ENCODE measurements at places on chromosomes 5 and 9.
A peak's percentile ranks its signal among the peaks of the same experiment; 100 is the strongest.

- no peak for DNase-seq
Observed at GRCh38 chr9:124251605-124252378, 6.0 kb upstream of the NEK6 start.

DNA sequence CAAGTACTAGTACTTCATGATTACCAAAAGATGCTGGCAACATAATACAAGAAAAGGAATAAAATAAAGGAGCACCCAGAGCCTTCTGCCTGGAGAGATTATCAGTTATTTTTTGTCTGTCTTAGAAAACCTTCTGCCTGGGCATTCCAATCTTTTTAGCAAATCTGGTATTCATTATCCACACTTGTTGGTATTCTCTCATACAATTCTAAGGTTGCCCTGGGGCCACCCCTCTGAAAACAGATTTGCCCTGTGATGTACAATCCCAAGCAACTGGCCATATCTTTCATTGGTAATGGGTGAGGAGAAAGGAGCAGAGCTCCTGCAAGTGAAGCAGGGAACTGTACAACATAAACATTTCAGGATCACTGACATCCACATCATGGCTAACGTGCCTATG is 47.8 kb downstream of the WDR41 start:
- no peak for DNase-seq

DNA sequence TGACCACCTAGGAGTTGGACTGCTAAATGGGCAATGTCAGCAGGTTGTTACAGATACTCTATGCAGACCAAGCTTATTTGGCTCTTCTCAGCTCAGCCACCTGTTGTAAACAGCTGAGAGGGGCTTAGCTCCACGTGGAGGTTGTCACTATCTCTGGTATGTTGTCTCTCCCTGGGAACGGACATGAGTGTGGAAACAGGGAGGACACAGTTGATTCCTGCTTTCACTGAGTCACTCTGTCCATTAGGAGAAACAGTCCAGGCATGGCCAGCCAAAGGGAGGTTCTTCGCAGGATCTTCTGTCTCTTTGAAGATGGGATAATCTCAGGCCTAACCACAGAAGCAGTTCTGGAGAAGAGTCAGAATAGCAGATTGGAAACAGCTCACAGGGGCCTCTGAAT is 121.2 kb downstream of the PALM2AKAP2 start:
- DNase-seq, result no peak

DNA sequence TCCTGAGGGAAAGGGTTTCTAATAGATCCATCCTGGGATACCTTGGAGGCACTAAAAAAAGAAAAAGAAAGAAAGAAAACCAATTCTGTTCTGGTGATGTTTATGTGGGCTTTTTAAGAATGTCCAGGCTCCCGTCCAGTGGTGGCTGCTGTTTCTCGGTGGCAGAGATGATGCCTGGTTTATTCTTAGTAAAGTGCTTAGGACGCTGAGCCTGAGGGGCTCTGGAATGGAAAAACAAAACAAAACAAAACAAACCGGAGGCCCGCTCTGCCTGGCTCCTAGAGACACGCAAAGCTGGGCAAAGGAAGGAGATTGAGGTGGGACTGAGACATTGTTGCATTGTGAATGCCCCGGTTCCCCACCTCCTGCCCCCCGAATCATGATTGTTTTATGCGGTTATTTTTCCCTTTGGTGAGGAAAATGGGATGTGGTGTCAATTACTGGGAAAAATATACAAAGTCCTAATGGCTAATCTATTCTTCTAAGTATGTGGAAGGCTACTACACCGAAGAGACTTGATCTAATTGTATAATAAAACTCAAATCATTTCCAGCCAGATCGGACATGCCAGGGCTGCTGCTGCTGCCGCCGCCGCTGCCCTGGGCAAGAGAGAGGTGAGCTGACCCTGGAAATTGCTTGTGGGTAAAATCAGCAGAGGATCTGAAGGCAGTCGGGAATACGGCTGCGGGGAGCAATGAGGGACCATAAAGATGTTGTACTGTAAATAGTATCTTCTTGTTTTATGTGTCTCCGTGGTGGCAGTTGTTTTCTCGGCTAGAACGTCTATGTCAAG is 644.9 kb downstream of the CCDC171 start:
- no peak for DNase-seq

DNA sequence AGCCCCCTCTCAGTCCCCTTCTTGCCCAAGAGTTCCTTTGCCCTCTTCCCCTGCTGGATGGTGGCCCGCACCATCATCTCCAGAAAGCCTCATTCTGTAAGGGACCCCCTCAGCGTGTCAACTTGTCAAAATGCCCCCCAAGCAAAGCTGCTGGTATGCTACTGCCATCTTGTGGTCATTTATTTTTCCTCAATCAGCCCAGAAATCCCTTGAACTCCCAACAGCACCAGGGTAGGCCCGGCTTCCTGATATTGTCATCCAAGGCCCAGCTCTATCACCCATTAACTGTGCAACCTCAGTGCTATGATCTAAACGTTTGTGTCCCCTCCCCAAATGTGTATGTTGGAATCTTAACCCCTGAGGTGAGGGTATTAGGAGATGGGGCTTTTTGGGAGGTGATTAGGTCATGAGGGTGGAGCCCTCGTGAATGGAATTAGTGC is 53.2 kb upstream of the FBXW11 start:
- DNase-seq, result no peak

- no peak for DNase-seq
Observed at GRCh38 chr5:154059039-154059430, 20.3 kb downstream of the MFAP3 start.

GRCh38 chr9:21579247-21579671 is 97.1 kb upstream of the IFNE start:
- no peak for DNase-seq

DNA sequence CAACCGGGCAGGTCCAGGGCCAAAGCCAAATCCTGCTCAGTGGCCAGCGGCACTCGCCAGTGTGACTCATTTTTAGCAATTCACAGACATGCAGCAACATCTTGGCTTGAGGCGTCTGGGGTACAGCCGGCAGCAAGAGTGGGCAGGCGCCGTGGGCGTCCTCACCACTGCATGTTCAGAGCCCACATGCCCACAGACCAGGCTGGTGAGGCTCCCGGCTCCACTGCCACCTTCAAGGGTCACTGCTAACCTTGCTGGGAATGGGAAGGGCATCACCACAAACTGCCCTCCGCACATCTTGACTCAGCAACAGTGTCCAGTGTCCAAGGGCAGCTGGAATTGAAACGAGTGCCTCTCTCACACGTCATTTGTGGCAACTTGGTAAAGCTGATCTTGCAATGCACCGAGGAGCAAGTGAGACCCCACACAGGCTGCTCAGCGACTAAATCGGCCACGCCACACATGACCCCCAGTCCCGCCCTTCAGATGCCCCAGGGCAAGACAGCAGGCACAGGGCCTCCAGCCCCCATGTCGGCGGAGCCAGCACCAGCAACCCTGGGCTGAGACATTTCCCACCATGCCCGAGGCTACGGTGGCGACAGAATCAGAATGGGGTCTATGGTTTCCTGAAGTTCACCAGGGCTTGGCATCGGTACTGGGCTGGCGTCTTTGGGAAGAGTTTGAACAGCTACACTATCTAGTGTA is 140.3 kb downstream of the ROR2 start:
- DNase-seq, result no peak

DNA sequence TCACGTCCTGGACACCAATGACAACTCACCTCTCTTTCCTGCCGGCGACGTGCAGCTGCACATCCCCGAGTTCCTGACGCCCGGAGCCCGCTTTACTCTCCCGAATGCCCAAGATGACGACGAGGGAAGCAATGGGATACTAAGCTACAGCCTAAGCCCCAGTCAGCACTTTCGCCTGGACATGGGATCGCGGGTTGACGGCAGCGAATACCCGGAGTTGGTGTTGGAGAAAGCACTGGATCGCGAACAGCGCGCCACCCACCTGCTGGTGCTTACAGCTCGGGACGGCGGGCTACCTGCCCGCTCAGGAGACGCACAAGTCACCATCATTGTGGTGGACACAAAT is 1.1 kb downstream of the PCDHAC1 start:
- no peak for DNase-seq

DNA sequence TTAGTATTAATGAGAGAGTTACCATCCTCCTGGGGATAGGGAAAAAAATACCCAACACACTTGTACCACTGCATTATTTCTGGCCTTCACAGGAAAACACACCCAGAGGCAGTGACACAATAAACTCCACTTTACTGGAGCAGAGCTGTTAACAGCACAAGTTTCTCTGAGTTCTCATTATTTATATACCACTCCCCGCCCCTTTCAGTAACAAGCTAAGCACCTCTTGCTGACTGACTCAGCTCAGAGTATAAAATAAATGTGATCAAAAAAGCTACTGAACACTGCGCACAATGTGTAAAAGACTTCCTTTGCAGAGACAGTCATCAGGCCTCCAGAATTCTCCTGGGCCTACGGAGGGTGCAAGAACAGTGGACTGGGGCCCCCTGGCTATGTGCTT is 21.6 kb downstream of the KLF9 start:
- DNase-seq, result no peak

- no peak for DNase-seq
Observed at GRCh38 chr9:69034071-69034470, 1.5 kb upstream of the FXN start.

DNA sequence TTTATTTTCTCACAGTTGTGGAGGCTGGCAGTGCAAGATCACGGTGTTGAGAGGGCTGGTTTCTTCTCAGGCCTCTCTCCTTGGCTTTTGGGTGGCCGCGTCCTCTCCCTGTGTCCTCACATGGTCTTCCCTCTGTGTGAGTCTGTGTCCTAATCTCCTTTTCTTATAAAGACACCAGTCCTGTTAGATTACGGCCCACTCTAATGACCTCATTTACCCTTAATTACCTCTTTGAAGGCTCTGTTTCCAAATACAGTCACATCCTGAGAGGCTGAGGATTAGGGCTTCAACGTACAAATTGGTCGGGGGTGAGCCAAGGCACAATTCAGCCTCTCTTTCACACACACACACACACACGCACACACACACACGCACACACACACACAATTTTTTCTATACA is 73.0 kb downstream of the UGCG start:
- DNase-seq, result no peak

- no peak for DNase-seq
Observed at GRCh38 chr5:89566340-89566739, 683.4 kb upstream of the MEF2C start.

- DNase-seq, result no peak
Observed at GRCh38 chr9:37996819-37997217, 72.2 kb downstream of the SHB start.

- DNase-seq, result peak; percentile 5
Observed at GRCh38 chr9:84697509-84698114, 28.1 kb downstream of the NTRK2 start.

DNA sequence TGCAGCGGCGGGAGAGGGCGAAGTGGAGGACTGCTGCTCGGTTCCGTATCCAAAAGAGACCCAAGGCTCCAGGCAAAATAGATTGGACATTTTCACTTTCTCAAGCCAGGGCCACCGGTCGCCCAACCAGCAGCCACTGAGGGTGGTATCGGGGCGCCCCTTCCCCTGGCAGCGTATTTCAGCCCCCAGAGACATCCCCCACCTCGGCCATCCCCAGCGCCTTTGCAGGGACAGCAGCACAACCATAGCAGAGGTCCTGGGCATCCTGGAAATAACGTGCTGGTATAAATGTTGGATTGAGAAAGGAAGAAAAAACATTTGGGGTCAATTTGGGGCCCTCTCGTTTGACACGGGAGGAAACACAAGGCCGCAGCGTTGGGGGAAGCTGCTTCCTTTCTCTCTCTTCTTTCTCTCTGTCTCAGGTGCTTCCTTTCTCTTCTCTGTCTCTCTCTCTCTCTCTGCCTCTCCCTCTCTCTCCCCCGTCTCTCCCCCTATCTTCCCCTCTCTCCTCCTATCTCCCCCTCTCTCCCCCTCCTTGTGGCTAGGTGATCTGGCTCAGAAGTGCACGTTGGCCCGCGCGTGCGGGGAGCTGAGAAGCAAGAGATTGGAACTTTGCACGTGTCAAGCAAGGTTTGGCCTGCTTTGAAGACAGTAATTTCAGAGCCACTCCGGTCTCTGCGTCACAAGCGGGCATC is 624 bp upstream of the RETREG1 start:
- no peak for DNase-seq

GRCh38 chr5:180456792-180457191 is 37.4 kb upstream of the CNOT6 start:
- no peak for DNase-seq

- no peak for DNase-seq
Observed at GRCh38 chr5:150143350-150144245, 12.0 kb downstream of the PDGFRB start.

DNA sequence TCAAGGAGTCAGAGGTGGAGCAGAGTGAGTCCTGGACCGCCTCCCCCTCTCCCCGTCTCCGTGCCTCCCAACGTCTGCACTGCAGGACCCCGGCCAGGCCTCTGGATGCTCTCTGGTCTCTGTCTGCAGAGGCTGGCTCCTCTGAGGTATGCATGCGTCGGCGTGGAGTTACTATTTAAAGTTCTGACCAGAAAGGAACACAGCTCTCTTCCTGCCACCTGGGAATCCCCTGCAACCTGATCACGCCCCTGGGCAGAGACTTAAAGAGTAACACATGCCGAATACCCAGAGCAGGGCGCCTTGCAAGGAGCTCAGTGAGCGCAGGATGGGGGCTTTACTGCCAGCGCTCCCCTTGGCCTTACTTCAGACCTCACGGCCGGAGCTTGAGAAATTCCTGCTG is 16.0 kb downstream of the ANXA6 start:
- DNase-seq, result no peak

- no peak for DNase-seq
Observed at GRCh38 chr5:39533749-39534148, 109.0 kb upstream of the DAB2 start.

- DNase-seq, result no peak
Observed at GRCh38 chr9:86183229-86184137, 76.0 kb downstream of the C9orf153 start.

- DNase-seq, result no peak
Observed at GRCh38 chr5:74063346-74063745, 437.4 kb downstream of the ARHGEF28 start.
